Bronchial smooth muscle cell (primary cell): ENCODE measurements at places on chromosomes 1 and 21. TPM values are rescaled to one million over a fixed set of nuclear protein-coding genes. Genes with fewer than 3 reads are reported as not detected.

NID1 gene
- 22.4 and 40.4 TPM in 2 replicates for total RNA-seq

CDC7 gene
- total RNA-seq, result 0.52 and 1.9 TPM in 2 replicates

KCNT2 gene
- total RNA-seq, result 1.7 and 1.9 TPM in 2 replicates

LGR6 gene
- not detected in 2 replicates for total RNA-seq

C4BPA gene
- total RNA-seq, result under 0.01 TPM in 1 of 2 replicates, not detected in the other

HRNR gene
- not detected in 2 replicates for total RNA-seq

PGBD5 gene
- total RNA-seq, result 0.69 and 2.2 TPM in 2 replicates

MORN1 gene
- 9.9 and 12.1 TPM in 2 replicates for total RNA-seq

ANKRD65 gene
- 1.1 and 1.9 TPM in 2 replicates for total RNA-seq

CHIA gene
- total RNA-seq, result 0.26 TPM in 1 of 2 replicates, not detected in the other

STYXL2 gene
- total RNA-seq, result not detected in 2 replicates

PRRX1 gene
- total RNA-seq, result 71.4 and 134 TPM in 2 replicates

DNAJC16 gene
- total RNA-seq, result 7.9 and 8.4 TPM in 2 replicates

APP gene
- 731 and 911 TPM in 2 replicates for total RNA-seq

ITLN2 gene
- not detected in 2 replicates for total RNA-seq

EPHA2 gene
- 2.9 and 7.9 TPM in 2 replicates for total RNA-seq

ZNF695 gene
- total RNA-seq, result 1.1 and 1.3 TPM in 2 replicates

FAF1 gene
- total RNA-seq, result 34.8 and 35.0 TPM in 2 replicates

IL24 gene
- total RNA-seq, result not detected in 2 replicates

RASSF5 gene
- total RNA-seq, result 1.7 and 2.4 TPM in 2 replicates

WLS gene
- 151 and 197 TPM in 2 replicates for total RNA-seq

RLF gene
- total RNA-seq, result 18.5 and 19.4 TPM in 2 replicates

OR2G6 gene
- not detected in 2 replicates for total RNA-seq

CRNN gene
- under 0.01 and 0.09 TPM in 2 replicates for total RNA-seq

FCRL2 gene
- not detected in 2 replicates for total RNA-seq

GBP6 gene
- total RNA-seq, result 0.17 TPM in 1 of 2 replicates, not detected in the other
